ENCODE measurements at places on chromosomes 2 and 18.

GRCh38 chr18:75246721-75247610 is 36.4 kb downstream of the TSHZ1 start:
- DNase-seq = peak; percentile 54

DNA sequence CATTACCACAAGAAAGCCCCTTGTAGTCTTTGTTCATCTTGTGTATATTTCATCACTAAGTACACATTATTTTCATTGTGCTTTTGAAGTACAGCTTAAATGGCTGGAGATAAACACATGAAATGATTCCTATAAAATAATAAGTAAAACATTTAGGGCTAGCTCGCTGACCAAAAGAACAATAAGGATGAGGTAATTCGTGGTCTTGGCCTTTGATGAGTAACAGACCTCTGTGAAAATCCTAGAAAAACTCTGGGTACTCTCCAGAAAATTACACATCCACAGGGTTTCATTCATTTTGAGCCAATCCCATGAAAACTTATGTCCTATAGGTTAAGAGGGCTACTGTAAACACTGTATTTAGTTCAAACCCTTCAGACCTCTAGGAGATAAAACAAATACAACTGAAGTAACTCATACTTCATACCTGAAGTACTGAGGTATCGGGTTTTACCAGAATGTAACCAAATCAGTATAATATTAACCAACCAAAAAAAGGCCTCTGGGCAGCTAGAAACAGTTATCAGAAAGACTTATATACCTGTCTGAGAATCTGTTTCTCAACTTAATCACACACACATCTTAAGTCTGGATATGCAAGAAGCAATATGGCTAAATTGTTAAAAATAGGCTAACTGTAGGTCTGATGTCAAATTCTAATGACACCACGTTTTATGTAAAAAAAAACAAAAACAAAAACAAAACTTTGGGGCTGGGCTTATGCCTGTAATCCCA is 31.0 kb downstream of the CFAP36 start:
- DNase-seq = peak; percentile 62

DNA sequence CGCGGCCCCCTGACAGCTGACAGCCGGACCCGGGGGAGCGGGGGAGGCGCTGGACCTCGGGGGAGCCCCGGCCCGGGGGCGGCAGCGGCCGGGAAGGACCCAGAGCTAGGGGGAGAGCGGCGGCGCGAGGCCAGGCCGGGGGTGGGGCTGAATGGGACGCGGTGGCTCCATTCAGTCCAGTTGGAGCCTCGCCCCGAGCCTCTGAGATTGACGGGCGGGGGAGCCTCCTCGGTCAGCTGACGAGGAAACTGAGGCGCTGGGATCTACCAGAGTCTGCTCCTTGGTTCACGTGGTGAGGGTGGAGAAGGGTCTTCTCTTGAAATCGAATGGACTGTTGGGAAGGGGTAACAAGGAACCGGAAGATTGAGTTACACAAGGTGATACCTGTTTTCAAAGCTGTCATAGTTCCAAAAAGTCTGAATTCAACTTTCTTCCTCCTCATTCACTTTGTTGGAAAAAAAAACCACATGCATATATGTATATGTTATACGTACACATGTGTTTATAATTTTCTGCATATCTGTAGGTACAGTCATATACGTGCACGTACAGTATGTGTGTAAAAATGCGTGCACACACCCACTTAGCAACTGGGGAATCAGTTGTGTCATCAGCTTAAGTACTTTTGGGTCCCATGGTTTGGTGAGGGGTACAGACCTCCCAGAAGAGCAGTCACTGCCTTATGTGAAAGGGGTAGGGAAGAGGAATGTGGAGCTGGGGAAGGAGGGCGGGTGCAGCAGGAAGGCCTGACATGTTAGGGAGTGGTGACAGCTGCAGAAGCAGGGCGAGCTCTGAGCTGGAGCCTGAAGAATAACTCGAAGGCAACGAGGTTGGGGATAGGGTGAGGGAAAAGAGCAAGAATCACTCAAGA is 628 bp downstream of the PPP1R7 start:
- DNase-seq = peak; percentile 37

- DNase-seq = no peak
Observed at GRCh38 chr2:7570247-7570646, 653.0 kb downstream of the RNF144A start.

GRCh38 chr2:138910427-138910826 is 130.2 kb upstream of the NXPH2 start:
- no peak for DNase-seq

GRCh38 chr2:32061973-32062861 is 1.1 kb upstream of the SPAST start:
- DNase-seq = peak; percentile 30

DNA sequence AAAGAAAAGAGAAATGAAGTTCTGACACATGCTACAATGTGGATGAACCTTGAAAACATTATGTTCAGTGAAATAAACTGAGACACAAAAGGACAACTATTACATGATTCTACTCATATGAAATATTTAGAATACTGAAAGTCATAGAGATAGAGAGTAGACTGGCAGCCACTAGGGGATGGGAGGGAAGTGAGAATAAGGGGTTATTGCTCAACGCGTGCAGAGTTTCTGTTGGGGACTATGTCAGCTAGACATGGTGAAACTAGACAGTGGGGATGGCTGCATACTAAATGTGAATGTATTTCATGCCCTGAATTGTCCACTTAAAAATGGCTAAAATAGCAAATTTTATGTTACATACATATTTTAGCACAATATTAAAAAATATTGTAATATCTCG is 108.7 kb upstream of the ATL2 start:
- DNase-seq = no peak

GRCh38 chr18:20971886-20972267 is 139.7 kb downstream of the ROCK1 start:
- peak; percentile 34 for DNase-seq

DNA sequence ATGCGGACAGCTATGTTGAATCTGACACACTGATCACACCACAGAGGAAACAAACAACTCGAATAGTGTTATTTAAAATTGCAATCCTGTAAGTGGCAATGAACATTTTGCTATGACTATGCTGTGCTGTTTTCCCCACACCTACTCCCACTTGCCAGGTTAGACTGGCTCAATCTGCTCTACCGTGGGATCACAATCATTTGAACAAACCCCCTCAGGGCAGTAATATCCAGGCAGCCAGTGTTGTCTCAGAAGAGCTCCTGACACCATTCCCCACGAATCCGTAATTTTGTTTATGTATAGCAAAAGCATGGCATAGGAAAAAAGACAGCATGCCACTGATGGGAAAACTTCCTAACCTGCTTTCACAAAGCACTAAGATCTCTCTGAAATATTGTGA is 284.3 kb downstream of the ERBB4 start:
- no peak for DNase-seq
